ENCODE measurements at places on chromosomes 4 and X.

DNA sequence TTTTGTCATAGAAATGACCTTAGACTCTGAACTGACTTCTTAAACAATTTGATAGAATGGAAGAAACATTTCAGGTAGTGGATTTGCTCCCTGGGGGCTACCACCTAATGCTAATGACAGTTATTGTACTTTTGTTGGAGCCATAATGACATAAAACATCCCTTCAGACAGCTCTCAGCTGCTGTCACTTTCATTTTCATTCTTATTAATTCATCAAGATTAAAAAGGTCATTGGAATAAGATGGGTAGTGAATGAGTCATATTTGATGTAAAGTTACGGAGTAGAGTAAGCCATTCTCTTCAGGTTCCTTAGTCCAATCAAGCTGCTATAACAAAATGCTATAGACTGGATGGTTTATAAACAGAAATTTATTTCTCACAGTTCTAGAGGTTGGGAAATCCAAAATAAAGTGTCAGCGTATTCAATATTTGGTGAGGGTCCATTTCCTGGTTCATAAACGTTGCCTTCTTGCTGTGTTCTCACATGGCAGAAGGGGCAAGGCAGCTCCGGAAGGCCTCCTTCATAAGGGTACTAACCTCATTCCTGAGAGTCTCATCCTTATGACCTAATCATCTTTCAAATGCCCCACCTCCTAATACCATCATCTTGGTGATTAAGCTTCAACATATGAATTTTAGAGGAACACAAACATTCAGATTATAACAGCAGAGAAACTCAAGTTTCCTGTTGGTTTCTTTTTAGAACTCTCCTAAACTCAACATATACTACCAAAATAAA, 268.5 kb downstream of the ARAP2 start:
- no peak for DNase-seq

- DNase-seq, result no peak
These were observed 202.3 kb downstream of the NDST4 start for GRCh38 chr4:114911111-114911510.

GRCh38 chrX:103153661-103154060, 60.7 kb upstream of the NXF3 start:
- DNase-seq, result no peak

GRCh38 chrX:17655211-17656034, 81.9 kb upstream of the SCML1 start:
- DNase-seq, result no peak

- DNase-seq, result no peak
These were observed 191.8 kb downstream of the PDGFC start for GRCh38 chr4:156779774-156780173.

DNA sequence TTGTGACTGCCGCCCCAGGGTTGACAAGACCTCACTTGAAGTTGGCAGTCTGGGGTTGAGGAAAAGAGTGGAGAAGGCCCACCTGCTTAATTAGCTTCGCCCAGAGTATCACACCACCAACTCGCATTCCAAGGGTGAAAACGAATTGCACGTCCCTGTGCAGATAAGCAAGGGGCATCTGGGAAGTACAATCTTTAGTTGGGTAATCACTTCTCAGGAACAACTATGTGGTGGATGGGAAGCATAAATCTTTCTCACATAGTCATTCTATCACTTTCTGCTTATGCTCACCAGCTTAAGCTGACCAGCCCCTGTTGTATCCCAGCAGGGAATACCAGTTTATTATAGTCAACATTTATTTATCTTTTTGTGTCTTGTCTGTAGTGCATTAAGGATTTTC, 14.3 kb downstream of the SPCS3 start:
- no peak for DNase-seq

DNA sequence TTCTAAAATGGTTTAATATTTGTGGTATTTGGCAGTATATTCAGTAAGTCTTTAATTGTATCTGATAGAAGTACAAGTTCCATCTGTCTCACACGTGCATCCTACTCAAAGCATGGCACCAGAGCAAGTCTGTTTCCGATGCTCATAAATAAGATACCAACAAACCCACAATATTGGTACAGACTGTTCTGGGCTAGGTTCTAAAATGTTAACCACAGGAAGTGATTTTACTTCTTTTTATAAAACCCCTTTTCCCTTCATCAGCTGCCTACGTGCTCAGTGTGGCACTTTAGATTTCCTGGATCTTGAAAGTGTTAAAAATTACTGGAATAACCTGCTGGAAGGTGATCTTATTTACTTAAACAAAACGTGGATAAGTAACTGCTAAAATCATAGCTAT, 165.1 kb downstream of the CFAP299 start:
- peak; percentile 52 for DNase-seq

DNA sequence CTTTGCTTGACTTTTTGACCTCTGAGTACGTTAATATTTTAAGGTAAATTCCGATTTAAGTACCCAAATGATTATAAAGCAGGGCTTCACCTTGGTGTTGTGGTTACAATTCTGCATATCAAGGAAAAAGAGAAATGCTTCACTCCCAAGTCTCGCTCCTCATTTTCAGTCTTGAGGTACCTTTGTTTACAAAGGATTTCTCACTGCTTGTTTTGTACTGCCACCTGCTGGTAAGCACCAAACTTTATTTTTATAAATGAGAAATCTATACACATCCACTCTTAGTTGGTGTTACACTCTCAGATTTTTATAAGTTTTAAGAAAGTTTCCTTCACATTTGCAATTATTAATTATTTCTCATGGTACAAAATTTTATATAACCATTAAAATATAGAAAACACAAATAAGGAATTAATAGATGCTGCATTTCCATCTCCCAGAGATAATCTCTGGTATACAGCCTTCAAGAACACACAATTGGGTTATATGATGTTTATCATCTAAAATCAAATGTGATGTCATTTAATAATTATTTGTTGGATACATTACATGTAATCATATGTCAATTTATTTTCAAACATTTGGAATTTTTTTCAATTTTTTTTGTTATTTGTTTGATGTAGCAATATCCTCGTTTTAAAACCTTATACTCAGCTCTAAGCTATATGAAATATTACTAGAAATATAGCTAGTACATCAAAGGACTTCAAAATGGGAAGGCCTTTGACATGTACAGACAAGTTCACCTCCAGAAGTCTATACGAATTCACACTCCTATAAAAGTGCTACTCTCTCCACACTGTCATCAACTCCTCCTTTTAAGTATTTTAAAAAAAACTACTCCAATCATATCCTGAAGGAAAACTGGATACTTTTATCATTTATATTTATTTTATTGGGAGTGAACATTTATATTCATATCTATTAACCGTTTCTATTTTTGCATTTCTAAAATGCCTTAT, 179.9 kb downstream of the KCNIP4 start:
- DNase-seq, result peak; percentile 47

- DNase-seq, result no peak
These were observed 19.3 kb downstream of the DMP1 start for GRCh38 chr4:87669373-87669772.

GRCh38 chrX:97692575-97692974, 808.9 kb downstream of the RPA4 start:
- DNase-seq, result no peak

DNA sequence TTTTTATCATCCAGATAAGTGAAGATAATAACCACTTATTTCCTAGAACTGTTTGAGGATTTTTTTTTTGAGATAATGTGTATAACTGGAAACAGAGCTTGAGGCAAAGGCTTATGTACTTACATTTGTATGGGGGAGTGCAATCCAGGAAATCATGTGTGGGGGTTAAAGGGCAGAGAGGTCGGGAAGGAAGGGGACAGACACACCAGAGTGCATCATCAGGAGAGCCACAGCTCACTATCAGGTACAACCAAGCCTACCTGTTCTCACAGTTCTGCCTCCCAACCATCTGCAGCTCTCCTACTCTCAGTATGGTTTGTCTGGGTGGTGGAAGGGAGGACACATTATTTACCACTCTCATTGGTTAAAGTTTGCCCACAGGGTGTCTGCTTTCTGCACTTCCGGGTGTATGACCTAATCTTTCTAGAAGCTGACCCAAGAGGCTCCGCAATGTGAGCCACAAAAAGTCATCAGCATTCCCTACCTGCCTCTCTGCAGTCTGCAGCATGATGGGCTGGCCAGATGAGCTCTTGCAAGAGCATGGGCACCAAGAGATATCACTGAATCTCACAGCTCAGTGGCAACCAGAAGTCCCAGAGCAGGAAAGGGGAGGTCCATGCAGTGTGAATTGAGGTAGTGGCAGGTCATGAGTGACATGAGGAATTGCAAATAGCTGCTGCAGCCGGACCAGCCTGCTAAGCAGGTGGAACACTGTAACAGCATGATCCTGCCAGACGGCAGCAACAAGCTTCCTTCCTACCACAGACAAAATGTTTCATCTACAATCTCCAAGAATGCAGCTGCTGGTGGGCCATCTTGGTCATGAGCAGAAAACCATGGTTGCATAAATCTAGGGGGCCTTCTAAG, 36.9 kb upstream of the SPRY1 start:
- DNase-seq, result no peak

DNA sequence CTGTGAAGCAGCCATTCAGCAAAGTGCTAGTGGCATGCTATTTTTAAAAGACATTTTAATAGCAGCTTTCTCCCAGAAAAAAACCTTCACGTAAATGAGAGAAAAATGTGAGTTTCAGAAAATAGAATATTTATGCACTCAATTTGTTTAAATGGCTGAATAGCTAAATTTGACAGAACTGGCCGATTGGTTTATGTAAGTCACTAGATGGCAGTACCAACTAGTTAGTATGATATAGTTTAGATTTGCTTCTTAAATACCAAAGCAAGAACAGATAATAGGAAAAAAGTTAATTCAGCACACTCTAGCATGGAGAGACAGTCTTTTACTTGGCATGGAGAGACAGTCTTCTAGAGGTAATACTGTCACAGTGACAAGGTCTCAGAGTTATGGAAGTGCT, 250.1 kb downstream of the SNCA start:
- DNase-seq, result no peak

- no peak for DNase-seq
These were observed 3.4 kb downstream of the CTBP1 start for GRCh38 chr4:1245481-1246051.

DNA sequence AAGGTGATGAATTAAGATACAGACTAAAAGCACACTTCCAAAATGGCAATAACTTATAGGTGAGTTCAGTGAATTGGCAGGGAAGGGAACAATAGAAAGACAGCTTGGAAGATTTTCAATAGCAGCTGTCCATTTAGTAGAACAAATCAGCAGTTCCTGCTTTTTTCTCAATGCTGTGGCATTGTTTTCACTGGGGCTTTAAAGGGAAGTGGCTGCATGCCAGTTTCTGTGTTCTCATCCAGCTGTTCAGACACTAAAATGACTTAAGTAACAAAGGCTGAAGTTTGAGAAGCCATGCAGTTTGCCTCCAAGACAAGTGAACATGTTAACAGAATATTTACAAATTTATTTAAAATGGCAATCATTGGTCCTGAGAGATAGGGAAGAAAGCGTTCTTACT, 291.9 kb downstream of the FAM47A start:
- DNase-seq, result no peak

DNA sequence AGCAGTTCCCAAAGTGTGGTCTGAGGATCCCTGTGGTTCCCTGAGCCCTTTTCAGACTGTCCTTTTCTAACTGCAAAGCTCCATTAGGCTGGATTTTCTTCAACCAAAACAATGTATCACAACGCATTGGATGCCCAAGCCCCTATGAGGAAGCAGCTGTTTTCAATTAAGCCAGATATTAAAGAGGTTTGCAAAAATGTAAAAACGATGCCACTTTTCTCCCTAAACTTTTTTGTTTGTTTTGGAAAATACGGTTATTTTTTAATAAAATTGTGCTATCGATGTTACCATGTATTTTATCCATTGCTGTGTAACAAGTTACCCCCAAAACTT, 170.4 kb upstream of the BCOR start:
- DNase-seq, result no peak

DNA sequence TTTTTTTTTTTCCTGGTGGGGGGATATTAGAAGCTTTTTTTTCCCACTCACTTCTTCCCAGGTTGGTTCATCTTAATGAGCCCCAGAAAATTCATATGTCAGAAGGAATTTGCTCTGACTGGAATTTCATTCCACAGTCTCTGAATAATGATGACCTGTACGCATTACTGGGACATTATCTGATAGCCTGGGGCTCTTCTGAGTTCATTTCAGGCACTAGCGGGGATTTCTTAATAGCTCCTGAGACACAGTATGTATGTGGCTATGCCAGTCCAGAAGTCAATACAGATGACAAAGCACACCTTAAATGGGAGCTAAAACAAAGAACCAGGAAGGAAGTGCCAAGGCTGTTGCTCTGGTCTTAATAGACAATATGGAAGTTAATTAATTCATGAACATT, 295.2 kb upstream of the IGFBP7 start:
- DNase-seq, result no peak

DNA sequence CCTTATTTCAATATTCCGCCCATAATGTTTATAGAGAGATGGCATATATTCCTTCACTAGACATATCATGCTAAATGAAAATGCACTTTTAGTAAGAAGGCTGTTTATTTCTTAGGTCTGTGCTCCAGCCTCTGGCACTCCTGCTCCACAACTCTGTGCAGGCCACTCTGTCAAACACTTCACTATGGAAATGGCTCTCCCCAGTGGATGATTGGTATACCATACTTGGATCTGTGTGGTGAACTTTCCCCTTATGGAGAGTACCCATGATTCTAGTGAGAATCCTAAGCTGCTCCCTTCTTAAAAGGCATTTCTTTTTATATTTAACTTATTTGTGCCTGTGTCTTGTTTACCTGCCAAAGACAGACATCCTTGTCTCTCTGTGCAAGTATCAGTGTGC, 480.1 kb upstream of the GALNT7 start:
- no peak for DNase-seq

DNA sequence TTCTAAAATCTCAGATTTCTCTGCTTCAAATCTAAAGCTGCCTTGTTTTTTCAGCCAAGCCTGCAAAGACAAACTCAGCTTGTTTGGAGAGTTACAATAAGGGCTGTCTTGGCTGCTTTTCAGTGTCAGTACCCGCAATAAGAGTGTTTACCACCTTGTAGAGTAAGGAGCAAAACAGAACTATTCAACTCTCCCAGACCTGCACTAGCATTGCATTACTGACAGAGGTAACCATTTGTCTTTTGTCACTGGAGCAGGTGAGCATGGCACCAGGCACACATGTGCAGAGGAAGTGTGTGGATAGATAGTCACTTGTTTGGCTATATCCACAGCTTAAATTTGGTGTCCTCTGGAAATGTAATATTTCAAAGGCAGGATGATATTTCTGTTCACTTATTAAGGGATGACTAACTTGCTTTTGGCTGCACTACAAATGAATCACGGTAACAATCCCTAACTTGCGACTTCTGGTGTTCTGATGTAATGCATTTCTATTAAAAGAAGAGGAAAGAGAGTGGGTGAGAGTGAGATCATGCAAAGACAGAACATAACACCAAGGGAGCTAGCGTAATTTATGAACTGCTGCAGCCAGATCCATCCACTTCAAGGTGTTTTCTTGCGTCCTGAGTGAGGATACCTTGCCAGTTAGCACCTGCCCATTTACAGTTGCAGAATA, 38.6 kb downstream of the PTCHD1 start:
- DNase-seq, result no peak

DNA sequence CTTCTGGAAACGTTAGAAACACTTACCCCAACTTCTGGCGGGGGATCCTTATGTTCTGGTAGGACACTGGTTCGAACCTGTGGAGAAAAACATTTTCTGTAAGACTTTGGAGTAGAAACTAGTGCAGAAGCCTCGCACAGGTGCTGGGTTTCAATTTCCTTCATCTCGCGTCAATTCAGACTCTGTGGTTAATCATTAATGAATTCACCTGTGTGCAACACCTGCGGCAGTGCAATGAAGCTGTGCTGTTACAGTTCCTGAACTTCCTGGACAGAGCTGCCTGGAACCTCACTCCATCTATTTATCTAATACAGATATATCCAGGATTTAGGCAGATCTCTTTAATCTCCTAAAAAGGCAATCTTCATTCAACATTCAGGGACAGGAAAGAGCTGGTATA, 531.4 kb downstream of the INPP4B start:
- no peak for DNase-seq

GRCh38 chr4:118762730-118763477, 73.0 kb downstream of the SEC24D start:
- DNase-seq, result no peak

Measured in activated CD4-positive, alpha-beta T cell treated with anti-CD3 and anti-CD28 coated beads, Interleukin-2, amount 10 ng/mL, durations not matched to agents 7 days and 5 days (primary cell).